ENCODE measurements at places on chromosomes 5 and 9.

GRCh38 chr5:140005145-140005591, 37.9 kb downstream of the NRG2 start:
- DNase-seq: no peak

DNA sequence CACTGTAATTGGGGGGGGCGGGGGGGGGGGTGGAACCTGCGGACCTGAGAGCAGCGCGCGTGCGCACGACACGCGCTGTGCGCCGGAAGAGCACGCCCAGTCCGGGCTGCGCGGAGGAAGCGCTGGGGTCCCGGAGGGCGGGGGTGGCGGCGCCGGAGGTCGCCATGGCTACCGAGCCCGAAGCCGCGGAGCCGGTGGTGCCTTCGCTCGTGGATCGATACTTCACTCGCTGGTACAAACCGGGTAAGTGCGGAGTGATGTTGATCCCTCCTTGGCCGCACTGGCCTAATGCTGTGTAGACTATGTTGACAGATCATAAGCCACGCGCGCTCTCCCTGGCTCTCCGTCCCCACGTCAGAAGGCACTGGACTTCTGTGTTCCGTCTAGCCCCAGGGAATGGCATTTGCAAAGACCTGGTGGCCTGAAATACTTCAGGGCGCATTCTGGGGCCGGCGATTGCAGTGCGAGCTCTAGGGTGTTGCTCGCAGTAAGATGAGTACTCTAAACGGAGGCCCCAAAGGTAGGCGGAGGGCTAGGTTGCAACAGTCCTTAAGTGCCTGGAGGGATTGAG, at the start of gene ABITRAM:
TSS of gene ABITRAM (plus strand) at position 78 of the 571 bp plus-strand sequence. CDS start at position 165, 87 bp downstream.
- peak; percentile 88 for DNase-seq

GRCh38 chr5:76175821-76176403, 92.7 kb downstream of the SV2C start:
- no peak for DNase-seq

DNA sequence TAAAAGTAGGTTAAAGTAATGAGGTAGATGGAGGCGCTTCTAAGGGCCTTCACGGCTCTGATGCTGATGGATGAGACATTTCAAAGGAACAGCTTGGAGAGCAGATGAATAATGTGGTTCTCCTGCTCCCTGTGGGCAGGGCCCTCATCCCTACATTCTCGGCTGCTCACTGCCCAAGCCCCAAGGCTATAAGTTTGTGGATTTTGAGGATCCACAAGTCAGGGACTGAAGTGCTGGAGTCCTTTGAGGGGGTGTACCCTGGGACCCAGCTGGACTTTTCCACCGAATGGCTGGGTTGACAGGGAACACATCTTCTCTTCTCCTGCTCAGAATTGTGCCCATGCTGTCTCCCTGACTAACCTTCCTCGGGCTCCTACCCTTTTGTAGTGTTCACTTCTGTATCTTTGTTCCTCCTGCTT, 21.4 kb upstream of the CXCL14 start:
- DNase-seq: peak; percentile 55

- peak; percentile 30 for DNase-seq
Measured at GRCh38 chr5:96868603-96869371, 7.5 kb upstream of the ERAP2 start.

DNA sequence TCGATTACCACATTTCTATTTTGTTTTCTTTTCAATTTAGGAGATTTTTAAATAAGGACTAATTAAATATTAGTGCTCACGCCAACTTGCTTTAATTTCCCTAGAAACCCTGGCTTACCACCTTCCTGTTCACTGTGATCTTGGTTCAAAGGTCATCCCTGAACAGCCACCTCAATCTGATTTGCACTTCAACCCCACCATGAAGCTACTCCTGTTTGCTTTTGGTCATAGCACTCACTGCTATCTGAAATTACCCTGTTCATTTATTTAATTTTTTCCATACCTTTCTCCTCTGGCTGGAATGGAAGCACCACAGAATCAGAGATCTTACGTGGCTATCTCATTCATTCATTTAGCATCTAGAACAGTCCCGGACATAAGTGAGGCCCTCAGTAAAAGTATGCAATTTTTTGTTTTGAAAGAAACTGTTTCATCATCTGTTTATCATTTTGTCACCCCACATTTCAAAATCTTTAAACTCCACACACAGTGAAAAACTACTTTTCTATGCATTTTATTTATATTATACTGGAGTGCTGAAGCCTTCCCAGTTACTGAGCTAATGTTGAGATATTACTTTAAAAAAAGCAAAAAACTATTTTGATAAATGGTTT, 17.2 kb upstream of the ADAMTSL1 start:
- DNase-seq: no peak

DNA sequence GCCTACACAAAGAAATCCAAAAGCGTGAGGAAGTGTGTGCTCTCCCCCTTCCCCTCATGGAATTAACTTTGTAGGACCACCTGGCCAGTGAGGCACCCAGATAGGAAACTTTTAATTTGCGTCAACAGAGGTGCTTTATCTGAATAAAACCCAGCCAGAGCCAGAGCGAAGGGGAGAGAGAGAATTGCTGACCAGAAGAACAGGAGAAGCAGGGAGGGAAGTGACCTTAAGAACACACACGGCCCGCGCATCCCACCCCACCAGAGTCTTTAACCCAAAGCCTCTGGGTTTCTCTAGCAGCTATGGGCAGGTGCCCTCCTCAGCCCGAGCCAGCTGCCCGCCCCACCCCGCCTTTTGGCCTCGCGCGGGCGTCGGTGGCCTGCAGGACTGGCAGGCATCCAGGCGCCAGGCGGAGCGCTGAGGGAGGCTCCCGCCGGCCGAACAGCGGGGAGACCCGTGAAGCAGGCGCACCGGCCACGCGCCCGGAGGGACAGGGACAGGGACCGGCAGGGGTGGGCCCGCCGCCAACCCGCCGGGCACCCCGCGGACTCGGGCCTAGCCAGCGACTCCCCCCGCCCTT, 580 bp downstream of the ERAP1 start:
- DNase-seq: peak; percentile 46

DNA sequence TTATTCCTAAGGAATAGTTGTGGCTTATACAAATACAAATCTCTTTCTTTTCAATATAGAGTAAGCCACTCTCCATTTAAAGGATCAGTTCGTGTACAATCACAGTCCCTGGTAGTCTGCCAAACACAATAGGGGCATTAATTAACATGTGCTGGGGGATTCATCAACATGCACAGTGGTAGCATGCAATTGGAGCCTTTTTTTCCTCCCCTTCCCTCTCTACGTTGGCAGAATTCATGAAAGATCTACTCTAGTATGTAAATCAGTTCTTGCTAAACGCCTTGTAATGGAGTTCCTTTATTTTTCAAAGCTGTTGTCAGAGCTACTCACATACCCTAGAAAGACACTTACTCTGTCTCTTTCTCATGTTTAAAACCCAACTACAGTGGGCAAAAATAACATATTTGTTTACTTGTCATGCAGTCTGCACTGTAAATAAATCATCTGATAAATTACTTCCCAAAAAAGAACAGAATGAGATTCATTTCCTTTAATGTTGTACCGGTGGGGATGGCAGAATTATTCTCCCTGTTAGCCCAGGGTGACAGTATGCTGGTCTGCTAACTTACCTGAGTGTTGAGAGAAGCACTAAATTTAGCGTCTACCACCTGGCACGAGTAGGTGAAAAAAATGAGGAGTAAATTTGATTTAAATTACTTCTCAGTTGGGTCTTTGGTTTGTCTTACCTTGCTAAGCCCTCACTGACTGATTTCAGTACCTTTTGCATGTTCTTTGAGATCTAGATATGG, 341.5 kb upstream of the CCNH start:
- no peak for DNase-seq

GRCh38 chr9:26026423-26027100, 348.3 kb upstream of the TUSC1 start:
- no peak for DNase-seq

GRCh38 chr5:40688127-40688761, 8.5 kb downstream of the PTGER4 start:
- DNase-seq: peak; percentile 88

DNA sequence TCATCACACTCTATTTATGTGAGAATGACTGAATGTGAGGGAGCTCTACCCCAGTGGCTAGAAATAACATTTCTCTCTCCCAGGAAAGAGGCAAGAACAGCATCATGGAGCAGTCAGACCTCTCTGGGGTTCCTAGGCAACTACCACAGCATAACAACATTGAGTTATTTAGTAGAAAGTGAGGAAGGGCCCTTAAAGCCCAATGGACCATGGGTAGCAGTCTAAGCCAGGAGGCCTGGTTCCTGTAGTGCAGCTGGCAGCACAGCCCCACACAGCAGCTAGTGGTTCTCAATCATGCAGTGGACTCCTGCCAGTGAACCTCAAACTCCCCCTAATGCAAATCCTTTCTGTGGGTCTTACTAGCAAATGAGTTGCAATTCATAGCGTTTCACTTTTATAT, 55.3 kb downstream of the SPEF2 start:
- no peak for DNase-seq

GRCh38 chr5:54804086-54804485, 181.3 kb downstream of the ESM1 start:
- DNase-seq: no peak

DNA sequence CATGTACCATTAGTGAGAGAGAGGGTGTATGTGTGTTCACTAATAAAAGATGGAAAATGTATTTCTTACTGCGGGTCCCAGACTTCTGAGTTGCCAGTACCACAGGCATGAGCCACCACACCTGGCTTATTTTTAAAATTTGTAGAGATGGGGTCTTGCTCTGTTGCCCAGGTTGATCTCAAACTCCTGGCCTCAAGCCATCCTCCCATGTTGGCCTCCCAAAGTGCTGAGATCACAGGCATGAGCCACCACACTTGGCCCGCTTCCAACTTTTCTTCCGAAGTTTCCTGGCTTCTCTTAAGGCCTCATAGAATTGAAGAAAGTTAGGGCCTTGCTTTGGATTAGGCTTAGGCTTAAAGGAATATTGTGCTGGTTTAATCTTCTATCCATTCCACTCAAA, 40.4 kb upstream of the F2RL2 start:
- no peak for DNase-seq

DNA sequence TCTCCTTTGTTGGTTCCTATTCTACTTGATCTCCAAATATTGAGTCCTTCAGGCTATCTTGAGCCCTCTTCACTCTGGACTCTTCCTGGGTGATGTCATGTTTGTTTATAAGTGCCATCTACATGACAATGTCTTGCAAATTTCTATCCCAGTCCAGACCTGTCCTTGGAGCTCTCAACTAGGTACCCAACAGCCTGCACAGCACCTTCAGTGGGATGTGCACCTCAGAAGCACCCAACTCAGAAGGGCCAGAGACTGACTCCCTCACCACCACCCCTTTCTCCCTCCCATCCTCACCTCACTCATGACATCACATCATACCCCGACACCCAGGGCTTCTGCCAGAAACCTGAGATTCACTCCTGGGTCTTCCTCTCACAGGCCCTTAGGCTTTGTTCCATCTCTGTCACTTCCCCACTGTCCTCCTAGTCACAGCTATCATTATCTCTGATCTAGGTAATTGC, 14.4 kb downstream of the TXN start:
- DNase-seq: peak; percentile 88

DNA sequence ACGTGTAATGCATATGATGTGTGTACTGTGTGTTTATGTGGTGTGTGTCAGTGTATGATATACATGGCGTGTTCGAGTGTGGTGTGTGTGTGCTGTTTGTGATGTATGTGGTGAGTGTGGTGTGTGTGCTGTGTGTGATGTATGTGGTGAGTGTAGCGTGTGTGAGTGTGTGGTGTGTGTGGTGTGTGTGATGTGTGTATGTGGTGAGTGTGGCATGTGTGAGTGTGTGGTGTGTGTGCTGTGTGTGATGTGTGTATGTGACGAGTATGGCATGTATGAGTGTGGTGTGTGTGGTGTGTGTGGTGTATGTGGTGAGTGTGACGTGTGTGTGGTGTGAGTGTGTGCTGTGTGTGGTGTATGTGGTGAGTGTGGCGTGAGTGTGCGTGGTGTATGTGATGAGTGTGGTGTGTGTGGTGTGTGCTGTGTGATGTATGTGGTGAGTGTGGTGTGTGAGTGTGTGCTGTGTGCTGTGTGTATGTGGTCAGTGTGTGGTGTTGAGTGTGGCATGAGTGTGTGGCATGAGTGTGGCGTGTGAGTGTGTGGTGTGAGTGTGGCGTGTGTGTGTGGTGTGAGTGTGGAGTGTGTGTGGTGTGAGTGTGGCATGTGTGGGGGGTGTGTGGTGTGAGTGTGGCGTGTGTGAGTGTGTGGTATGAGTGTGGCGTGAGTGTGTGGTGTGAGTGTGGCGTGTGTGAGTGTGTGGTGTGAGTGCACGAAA, 56.8 kb upstream of the CKS2 start:
- no peak for DNase-seq

DNA sequence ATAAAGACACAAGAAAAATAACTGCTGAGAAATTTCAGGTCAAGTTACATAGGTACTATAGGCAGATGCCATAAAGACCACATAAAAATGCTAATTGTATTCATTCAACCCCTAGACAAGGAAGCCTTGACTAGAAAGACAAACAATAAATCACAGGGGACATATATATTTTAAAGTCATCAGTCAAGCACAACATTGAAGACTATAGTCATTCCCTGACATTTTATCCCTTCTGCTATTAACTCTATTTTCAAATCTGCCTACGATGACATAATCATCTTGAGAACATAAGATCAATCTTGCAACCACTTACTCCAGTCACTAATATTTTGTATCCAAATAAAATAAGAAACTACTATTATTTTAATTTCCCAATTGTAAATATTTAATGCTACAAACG, 38.3 kb downstream of the FAM13B start:
- DNase-seq: no peak

DNA sequence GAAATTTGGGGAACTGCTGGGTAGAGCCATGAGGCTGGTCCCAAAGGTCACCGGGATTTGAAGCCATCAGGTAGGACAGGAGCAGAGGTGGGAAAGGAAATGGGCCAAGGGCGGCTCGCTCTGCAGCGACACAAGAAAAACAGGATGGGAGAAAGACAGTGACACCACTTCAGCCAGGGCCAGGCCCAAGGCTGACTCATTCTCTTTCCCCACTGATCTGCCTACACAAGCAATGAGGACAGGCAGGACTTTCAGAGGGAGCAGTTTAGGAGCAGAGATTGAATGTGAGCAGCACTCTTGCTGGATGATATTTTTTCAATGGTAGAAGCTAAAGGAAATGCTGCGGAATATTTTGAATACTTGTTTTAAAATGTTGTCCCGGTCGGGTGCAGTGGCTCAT, 3.5 kb downstream of the RUFY1 start:
- peak; percentile 68 for DNase-seq

DNA sequence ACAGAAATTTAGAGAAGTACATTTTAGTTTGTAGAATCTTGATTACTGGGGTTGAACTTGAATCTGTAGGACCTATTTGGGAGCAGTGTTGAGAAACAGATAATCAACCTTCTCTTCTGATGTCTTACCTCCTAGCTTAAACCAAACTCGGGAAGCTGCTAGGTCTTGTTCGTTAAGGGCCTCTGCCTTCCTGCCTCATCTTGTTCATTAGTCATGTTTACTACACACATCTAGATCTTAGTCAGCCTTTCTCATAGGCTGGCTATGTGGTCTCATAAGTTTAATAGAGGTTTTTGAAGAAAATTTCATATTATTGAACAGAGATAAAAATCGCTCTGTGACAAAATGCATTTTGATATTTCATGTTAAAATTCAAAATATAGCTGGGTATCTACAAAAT, 331.0 kb upstream of the EDIL3 start:
- DNase-seq: no peak
